ENCODE measurements at places on chromosomes 7 and 10. TPM values are rescaled to one million over a fixed set of nuclear protein-coding genes. Genes with fewer than 3 reads are reported as not detected.

HMX2 gene
- 0.15 TPM for total RNA-seq

FBXO24 gene
- 0.12 TPM for total RNA-seq

SCART1 gene
- total RNA-seq: 0.19 TPM

ACSL5 gene
- total RNA-seq: 0.13 TPM

PNLIP gene
- total RNA-seq: not detected

ANKRD61 gene
- 0.50 TPM for total RNA-seq

DTX2 gene
- total RNA-seq: 40.7 TPM

CXCL12 gene
- 0.19 TPM for total RNA-seq

MLXIPL gene
- total RNA-seq: 0.25 TPM

TMEM229A gene
- total RNA-seq: not detected

GBX1 gene
- total RNA-seq: not detected

FFAR4 gene
- 0.31 TPM for total RNA-seq

FAM241B gene
- 19.0 TPM for total RNA-seq

CYP2C19 gene
- not detected for total RNA-seq

ACTR3C gene
- not detected for total RNA-seq

ZNF425 gene
- total RNA-seq: 1.0 TPM

TTYH3 gene
- total RNA-seq: 70.3 TPM

MORN4 gene
- total RNA-seq: 7.3 TPM

ITGB8 gene
- 0.70 TPM for total RNA-seq

NAT16 gene
- total RNA-seq: 0.17 TPM

ODAD2 gene
- total RNA-seq: not detected

METTL27 gene
- 12.3 TPM for total RNA-seq

TMEM270 gene
- total RNA-seq: 0.23 TPM

SPDYE18 gene
- 0.23 TPM for total RNA-seq

NYAP1 gene
- total RNA-seq: 1.1 TPM

KLLN gene
- total RNA-seq: 0.53 TPM

ABCC2 gene
- total RNA-seq: 192 TPM

PRLHR gene
- total RNA-seq: not detected

GCK gene
- total RNA-seq: not detected

CCT6A gene
- total RNA-seq: 294 TPM

DYDC2 gene
- not detected for total RNA-seq

ASAH2 gene
- 3.3 TPM for total RNA-seq

TMEM196 gene
- not detected for total RNA-seq

A1CF gene
- total RNA-seq: 0.07 TPM

MEOX2 gene
- total RNA-seq: not detected

ZNF804B gene
- total RNA-seq: not detected

ASB15 gene
- not detected for total RNA-seq

IL6 gene
- 2.9 TPM for total RNA-seq

PRXL2A gene
- total RNA-seq: 46.5 TPM

SMARCD3 gene
- total RNA-seq: 12.4 TPM

ADRA2A gene
- 0.04 TPM for total RNA-seq

CPXM2 gene
- not detected for total RNA-seq

PMPCB gene
- total RNA-seq: 70.0 TPM

C10orf67 gene
- total RNA-seq: 0.06 TPM

DRGX gene
- not detected for total RNA-seq

OR9A2 gene
- total RNA-seq: not detected

MOGAT3 gene
- not detected for total RNA-seq

SPDYE6 gene
- not detected for total RNA-seq

UBTD1 gene
- total RNA-seq: 16.9 TPM

NPSR1 gene
- not detected for total RNA-seq

AOAH gene
- total RNA-seq: 0.13 TPM

SLC25A40 gene
- 5.1 TPM for total RNA-seq
